ENCODE measurements at places on chromosomes 11 and 22.

DNA sequence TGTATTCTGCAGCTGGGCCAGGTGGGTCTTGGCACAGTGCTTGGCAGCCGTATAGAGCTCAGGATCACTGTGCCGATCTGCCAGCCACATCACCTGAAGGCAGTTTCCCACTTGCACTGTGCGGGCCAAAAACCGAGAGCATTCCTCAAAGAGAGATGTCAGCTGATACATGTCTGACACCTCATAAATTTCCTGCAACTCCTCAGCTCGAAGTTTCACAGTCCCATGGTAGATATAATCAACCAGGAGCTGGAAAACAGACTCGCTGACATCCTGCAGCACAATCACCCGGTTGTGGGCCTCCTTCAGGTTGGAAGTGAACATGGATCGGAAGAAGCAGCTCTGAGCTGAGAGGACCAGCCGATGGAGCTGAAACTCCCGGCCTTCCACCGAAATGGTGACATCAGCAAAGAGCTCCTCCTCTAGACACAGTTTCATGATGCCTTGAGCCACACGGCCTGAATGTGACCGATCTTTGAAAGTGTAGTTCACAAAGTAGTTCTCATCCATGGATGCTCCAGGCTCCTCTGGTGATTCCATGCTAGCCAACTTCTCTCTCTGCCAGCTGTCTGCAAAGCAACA, 1.2 kb downstream of the KBTBD4 start:
- no peak for DNase-seq

DNA sequence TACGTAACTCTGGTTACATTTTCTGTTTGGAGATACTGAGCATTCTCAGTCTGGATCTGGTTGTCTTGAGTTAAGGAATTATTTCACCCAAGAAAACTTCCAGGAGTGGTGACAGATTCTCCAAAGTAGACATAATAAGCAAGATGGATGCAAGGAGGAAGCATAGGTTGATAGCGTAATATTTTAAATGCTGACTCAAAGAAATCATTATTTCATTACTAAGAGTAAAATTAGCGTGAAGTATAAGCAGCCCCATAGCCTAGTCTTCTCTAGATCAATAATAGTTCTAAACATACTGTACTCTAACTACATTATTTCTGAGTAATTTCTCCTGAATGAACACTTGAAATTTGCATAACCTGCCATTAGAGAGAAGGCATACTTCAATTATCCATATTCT, 57.5 kb upstream of the MS4A8 start:
- no peak for DNase-seq

DNA sequence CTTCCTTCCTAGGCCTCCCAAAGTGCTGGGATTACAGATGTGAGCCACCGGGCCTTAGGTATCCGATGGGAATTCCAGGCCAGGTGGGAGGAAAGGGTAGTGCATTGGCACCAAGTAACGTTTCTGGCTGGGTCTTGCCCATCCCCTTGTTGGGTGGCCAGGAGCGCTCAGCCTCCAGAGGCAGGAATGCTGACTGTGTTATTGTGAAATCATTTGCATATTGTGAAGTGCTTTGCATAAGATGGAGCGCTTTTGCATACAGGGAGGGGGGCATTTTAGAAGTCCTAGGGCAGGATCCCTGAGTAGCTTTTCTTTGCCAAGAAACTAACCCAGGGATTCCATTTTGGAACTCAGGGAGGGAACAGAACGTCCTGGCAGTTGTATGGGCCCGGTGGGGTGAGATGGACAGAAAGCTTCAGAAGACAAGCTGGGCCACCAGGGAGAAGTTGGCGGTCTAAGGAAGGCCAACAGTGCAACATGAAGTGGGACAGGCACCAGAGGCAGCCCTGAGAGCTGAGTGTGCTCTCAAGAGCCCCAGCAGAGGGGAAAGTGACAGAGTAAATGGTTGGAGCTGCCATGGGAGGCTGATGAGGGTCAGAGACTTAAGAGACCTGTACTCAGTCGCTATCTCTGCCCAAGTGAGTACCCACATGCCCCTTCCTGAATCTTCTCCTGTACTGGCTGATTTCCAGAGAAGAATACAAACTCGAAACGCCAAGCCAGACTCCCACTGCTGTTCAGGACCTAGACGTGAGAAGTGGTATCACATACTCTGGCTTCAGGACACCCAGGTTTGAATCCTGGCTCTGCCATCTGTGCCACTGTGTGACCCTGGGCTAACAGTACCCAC, 1.3 kb upstream of the SLC39A13 start:
- DNase-seq: no peak

DNA sequence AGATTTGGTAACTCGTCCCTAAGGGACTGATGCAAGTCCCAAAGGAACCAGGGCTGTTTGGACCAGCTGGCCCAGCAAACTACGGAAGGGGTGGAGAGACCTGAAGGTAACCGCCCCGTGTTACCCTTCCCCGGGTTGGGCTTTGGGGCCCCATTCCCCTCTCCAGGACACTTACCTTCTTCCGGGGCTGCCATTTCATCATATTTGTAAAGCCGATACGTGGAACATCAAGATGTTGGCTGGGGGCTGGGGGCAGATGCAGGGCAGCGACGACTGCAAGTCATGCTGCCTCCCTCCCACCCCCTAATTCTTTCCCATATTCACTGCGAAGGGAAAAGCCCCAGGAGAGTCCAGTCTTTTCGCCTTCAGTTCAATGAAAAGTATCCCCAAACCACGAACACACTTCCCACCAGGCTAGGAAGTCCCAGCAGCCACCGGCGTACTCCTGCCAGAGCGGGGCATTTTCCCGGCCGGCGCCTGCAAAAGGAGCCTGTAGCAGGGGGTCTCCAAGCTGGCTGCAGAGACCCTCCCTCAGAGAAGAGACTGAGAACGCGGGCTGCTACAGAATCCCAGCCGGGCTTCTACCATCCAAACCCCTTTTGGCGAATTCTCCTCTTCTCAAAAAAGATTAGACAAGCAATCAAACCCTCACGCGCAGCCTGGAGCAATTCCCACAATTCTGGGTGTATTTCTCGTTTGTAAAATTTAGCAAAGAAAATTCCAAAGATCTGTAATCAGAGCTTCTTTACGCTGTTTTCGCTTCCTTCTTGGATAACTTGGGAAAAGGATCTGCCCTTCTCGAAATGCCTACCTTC, 236.7 kb downstream of the TTC28 start:
- no peak for DNase-seq

- DNase-seq: no peak
These were observed 124.5 kb upstream of the HSD17B12 start for GRCh38 chr11:43555816-43556611.

DNA sequence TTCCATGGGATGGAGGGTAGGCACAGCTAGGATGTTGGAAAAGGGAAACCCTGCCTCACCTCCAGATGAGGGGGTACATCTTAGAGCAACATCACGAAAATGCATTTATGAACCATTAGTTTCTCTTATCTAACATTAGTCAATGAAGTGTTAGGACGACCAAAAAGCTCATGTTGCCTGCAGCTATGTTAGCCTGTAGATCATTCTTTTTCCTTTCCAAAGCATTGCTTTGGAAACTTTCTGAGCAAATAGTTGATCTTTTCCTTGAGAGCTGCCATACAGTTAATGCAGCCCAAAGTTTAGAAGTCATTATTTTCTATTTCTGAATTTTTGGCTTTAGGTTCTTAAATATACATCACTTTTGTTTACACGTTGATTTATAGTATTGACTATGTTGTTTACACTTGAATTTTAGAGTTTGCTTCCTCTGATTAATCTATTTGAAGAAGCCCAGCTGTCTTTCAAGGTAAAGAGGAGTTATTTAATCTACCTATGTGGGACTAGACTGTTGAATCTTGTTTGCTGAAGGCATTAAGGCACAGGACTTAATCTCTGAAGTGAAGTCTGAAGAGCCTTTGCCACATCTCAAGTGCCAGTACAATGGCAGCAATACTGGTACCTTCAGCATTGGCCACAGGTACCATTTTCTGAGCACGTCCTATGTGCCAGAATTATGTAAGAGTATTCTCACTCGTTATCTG, 11.0 kb downstream of the POU2AF3 start:
- peak; percentile 9 for DNase-seq

- DNase-seq: no peak
These were observed 12.3 kb downstream of the MPEG1 start for GRCh38 chr11:59200423-59200746.

- DNase-seq: no peak
These were observed 301.1 kb downstream of the GUCY1A2 start for GRCh38 chr11:106717222-106717621.

GRCh38 chr22:20920881-20921203, 3.6 kb downstream of the CRKL start:
- no peak for DNase-seq

DNA sequence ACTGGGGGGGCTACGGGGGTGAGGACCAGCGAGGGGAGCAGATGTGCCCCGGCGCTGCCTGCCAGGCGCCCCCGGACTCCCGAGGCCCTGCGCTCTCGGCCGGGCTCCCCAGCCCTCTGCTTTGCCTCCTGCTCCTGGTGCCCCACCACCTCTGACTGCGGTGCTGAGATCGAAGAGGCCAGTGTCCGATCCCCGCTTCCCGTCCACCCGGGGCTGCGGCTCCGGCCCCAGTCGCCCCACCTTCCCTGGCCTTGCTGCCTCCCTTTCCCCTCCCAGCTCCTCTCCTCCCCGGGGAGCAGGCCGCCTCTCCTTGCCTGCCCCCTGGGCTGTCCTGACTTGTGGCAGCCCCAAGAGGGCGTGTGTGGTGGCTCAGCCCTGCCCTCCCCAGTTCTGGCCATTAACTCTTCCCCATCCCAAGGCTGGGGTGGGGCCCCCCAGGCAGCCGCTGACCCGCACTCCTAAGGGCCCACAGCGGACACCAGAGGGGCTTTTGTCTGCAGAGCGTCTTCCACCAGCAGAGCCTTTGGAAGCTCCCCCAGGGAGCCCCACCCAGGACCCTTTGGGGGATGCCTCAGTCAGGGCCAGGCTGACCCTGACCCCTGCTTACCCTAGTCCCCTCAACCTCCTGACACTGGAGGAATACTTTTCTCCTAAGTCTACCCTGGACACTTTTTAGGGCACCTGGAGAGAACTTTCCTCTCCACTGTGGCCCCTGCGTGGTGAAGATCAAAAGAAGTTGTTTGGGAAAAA, 16.6 kb downstream of the RTN4RL2 start:
- peak; percentile 40 for DNase-seq

- no peak for DNase-seq
These were observed 2.9 kb upstream of the ABCC8 start for GRCh38 chr11:17479284-17480214.

DNA sequence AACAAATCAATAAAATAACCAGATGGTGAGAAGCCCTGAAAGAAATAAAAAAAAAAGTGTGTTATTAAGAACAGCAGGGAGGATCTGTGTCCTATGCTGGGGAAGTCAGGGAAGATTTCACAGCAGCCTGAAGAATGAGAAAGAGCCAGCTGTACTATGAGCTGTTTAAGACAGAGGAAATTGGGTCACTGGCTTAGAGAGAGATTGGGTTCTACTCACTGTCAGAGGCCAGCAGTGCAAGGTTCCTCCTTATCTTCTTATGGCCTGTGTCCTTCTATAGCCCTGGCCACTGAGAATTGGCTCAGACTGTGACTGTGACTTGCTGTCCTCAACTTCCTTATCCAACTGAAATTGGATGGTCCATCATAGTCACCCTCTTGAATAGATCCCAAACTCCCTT, 54.8 kb upstream of the FDX1 start:
- no peak for DNase-seq

DNA sequence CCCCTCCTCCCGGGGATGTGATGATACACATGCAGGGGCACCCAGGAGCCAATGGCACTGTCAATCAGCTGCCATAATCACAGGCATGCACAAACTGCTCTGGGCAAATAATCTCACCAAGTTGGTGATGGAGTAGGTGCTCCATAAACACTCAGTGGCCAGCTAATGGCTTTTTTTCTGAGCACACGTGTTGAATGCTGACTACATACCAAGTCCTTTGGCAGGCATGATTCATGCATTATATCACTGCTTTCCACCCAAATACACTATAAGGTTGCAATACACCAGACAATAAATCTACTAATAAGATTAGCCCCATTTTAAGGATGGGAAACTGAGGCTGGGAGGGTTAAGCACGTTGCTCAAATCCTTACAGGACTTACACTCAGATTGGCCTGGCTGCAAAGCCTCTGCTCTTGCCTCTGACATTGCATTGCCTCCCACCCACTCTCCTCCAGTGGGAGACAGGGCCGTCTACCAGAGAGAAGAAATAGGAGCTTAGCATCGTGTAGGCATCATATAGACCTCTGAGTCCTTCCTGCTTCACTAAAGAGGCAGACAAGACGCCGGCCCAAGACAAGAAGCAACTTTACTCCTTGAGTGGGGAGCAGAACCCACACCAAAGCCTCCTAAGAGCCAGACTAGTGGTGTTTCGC, 32.7 kb upstream of the ACCSL start:
- no peak for DNase-seq

DNA sequence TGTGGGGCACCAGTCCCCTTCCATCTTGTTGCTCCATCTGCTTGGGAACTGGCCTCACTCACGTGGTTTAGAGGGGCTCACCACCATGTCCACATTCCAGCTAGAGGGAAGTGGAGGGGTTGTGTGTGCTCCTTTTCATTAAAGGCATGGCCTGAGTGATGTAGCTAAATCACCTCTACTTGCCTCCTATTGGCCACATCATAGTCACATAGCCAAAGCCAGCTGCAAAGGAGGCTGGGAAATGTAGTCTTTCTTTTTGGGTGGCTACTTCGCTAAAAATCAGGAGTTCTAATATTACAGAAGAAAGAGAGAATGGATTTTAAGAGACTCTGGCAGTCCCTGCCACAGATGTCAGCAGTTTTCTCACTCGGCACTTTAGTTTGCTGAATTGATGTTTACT, 63.0 kb upstream of the ALX4 start:
- no peak for DNase-seq

DNA sequence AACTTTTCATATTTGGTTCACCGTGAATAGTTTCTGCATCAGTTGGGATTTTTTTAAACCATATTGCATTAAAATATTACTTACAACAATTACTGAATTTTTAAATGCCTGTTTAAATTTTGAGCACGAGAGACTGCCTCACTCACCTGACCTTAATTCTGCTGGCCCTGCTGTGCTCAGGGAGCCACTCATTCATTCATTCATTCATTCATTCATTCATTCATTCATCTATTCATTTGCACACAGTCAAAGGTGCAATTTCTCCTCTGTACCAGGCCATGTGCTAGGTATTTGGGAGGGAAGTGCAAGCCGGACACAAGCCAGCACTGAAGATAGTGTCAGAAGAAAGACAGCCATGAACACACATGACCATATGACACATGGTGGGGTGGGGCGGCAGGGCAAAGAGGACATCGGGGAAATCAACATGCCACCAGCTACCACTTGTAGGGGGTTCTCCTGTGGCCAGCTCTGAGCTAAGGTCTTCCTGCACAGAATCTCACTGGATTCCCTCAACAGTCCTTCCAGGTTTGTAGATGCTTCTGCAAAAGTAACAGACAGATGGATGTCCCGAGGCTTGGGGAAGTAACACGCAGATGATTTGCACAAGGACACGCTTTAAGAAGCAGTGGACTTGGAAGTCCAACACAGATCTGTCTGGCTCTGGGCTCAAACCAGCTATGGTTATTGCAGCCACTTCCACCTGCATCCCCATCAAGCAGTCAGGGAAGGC, 568 bp upstream of the CSF2RB start:
- DNase-seq: no peak

GRCh38 chr11:23875176-23875850, 621.5 kb upstream of the LUZP2 start:
- DNase-seq: no peak

Data from activated CD8-positive, alpha-beta T cell treated with anti-CD3 and anti-CD28 coated beads, Interleukin-2, amount 10 ng/mL, durations not matched to agents 7 days and 5 days (primary cell).